ENCODE measurements at places on chromosomes 1 and 21. TPM values are rescaled to one million over a fixed set of nuclear protein-coding genes. Genes with fewer than 3 reads are reported as not detected.

- DNase-seq: peak; percentile 13
Observed at GRCh38 chr1:92210701-92211100, 7.0 kb upstream of the C1orf146 start.

Gene VCAM1
- 718 TPM for total RNA-seq

DNA sequence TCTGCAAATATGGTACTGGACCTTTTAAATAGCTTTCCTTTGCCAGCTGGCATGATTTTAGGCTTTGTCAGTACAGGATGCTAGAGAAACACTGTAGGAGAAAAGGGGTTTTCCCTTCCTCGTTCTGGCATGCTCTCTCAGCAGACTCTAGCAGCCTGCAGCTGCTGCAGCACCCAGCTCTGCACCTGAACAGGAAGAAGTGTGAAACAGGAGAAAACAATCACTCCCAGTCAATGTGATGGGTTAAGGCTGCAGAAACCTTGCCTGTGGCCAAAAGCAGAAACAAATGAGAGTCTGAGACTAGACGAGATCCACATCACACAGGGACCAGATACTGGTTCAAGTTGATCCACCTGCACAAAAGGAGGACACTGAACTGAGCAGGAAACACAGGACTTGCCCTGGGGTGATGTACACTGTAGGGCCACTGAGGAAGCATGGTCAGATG is 21.2 kb downstream of the OVGP1 start:
- DNase-seq: peak; percentile 80

DNA sequence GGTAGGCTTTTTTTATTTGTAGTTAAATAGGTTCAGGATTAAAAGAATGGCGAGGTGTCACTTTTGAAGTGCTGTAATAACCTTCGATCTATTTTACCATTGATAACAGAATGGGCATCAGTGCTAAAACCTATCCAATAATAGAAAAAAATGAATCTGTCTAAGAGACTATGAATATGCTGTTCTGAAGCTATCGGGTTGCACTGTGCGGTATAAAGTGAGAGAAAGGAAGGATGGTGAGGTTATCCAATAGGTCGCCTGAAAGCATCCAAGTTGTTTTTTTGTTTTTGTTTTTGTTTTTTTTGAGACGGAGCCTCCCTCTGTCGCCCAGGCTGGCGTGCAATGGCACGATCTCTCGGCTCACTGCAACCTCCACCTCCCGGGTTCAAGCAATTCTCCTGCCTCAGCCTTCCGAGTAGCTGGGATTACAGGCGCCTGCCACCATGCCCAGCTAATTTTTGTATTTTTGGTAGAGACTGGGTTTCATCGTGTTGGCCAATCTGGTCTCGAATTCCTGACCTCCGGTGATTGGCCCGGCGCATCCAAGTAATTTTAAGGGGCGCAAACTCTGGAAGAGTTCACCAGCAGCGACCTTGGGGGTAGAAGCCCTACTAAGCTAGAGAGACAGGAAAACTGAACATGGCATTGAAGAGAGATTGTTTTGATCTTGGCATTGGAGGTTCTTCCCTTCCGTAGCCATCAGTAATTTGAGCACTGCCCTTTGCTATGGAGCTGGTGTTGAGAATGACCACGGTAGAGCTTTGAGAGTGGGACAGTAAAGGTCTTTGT is 8.7 kb upstream of the MDM4 start:
- peak; percentile 59 for DNase-seq

Gene DIO1
- total RNA-seq: not detected

Gene SPATA1
- 1.2 TPM for total RNA-seq

- DNase-seq: peak; percentile 80
Observed at GRCh38 chr1:39508857-39509305, 17.4 kb downstream of the BMP8A start.

DNA sequence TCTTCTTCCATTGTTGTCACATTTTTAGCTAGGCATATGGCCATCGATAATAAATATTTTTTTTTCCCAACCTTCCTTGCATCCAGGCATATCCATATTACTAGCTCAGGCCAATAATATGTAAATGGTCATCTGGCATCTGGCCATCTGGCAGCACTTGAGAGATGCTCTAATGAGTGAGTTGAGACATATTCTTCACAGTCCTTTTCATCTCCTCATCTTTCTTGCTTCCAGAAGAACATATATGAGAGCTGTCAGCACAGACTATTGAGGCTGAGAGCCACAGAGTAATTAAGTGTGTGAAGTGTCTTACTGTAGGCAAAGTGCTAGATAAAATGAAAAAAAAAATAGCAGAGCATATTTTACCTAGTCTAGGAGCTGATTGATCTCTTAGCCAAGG is 628.4 kb upstream of the TMPRSS15 start:
- no peak for DNase-seq

DNA sequence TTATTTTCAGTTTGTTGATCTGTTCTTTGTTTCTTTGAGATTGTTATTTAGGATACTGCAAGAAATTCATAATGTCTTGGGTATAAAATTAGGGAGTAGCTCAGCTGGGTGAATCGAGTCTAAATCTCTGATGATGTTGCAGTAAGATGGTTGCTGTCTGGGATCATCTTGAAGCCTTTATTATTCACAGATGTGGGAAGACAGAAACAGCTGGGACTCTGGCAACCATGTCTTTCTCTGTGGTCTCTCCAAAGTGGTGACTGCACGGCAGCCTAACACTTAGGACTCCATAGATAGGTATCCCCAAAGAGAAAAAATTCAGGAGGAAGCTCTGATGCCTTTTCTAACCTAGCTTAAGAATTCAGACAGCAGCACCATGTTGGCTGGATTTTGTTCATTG is 52.7 kb downstream of the RAP1A start:
- no peak for DNase-seq

GRCh38 chr1:223136086-223136485 is 7.0 kb downstream of the TLR5 start:
- peak; percentile 24 for DNase-seq

DNA sequence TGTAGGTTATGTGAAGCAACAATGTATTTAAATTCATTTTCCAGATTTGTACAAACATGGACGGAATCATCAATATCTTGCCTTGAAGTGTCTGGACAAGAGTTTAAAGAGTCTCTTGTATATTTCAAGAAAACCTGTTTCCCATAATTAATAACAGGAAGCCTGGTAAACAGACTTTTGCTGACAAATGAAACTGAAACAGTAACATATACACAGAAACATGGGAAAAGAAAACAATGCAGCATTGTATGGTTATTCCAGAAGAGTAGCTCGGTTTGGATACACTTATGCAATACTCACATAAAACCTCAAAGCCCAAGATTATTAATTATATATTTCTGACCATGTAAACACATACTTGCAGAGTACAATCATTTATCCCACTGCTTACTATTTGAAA is 265.5 kb downstream of the PTPRC start:
- peak; percentile 76 for DNase-seq

Gene PLCH2
- total RNA-seq: 0.33 TPM

- DNase-seq: no peak
Observed at GRCh38 chr1:180939711-180940103, 27.0 kb downstream of the KIAA1614 start.

DNA sequence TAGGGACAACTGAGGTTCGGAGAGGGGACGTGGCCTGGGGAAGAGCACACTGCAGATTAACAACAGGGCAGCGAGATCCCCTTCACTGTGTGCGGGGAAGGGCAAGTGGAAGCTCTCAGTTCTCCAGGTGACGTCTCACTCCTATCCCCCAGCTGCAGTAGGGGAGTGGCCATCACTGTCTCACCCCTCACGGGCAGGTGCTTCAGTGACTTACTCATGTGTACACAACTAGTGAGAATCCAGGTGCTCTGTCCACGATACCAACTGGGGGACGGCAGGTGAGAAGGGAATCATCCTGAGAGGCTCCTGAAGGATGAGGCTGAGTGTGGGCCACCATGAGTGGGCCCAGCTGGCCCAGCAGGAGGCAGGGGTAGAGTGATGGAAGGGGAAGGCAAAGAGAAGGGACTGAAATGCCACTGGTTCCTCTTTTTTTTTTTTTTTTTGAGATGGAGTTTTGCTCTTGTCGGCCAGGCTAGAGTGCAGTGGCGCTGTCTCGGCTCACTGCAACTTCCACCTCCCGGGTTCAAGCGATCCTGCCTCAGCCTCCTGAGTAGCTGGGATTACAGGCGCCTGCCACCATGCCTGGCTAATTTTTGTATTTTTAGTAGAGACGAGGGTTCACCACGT is 25.9 kb downstream of the RHBG start:
- no peak for DNase-seq

GRCh38 chr1:91124989-91125417 is 103.2 kb upstream of the ZNF644 start:
- no peak for DNase-seq

- no peak for DNase-seq
Observed at GRCh38 chr1:185636848-185637247, 97.3 kb upstream of the HMCN1 start.

DNA sequence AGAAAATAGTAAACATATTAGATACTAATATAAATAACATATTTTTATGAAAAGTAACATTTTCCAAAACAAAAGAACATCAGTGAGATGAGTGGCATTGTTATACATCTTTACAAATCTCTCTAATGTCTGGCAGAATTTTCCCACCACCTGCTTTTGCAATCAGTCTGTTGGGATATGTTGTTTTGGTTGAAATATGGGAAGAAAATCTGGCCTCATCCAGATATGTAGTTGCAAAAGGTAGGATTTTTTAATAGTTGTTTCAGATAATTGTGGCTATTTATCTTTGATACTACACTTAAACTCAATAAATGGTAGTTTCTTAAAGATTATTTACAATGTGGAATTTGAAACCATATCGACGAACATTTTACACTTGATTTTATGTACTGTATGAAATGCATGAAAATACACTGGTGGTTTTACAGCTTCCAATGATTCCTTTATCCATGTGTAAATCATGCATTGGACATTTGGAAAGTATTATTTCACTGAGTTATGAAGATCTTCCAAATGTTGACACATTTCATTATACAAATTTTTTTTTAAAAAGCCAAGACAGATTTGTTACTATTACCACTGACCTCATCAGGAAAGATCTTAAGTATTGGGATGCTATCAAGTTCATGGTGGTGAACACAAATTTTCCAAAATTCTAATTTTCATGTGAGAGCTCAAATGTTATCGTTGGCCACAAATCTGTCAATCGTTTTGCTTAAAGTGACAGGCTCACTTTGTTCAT is 74.1 kb upstream of the CD34 start:
- no peak for DNase-seq

DNA sequence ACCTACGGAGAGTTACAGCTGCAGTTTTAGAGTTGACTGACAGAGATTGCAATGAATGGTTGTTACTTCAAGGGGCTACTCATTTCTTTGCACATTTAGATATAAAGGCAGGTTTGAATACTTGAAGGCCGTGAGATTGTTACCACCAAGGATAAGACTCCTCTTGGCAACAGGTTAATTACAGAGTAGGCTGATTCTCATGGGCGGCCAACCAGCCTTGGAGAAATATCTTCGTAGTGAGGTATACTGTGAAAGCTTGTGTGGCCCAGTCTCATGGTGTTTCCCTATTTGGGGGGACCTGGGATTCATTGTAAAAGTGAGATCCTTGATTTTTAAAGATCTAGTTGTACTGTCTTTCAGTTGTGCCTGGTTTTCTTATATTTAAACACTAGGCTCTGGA is 103.2 kb upstream of the OLFM3 start:
- DNase-seq: no peak

DNA sequence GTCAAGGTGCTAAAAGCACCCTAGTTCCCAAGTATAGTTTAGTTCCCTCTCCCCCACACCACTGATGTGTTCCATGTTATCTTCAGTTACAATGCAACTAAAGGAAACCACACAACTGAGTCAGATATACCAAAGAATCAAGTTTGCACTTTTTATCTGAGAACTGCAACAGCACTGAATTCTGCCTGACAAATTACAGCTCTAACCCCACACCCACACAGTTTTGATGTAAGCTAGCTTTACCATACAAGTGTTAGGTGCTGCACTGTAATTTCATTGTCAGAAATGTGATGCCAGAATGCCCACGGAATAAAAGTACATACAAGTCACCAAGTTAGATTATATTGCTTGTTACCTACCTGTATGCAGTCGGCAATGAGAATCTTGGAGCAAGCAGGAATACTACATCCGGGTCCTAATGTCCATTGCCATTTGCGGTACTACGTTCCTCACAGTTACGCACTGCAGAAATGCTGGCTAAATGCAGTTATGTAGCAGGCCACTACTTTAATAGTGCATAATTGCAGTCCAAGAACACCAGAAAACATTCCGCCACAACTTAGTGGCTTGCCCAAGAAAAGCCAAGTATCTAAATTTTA is 12.1 kb downstream of the SFPQ start:
- DNase-seq: peak; percentile 58

GRCh38 chr1:64337475-64337874 is 132.5 kb upstream of the CACHD1 start:
- DNase-seq: no peak

DNA sequence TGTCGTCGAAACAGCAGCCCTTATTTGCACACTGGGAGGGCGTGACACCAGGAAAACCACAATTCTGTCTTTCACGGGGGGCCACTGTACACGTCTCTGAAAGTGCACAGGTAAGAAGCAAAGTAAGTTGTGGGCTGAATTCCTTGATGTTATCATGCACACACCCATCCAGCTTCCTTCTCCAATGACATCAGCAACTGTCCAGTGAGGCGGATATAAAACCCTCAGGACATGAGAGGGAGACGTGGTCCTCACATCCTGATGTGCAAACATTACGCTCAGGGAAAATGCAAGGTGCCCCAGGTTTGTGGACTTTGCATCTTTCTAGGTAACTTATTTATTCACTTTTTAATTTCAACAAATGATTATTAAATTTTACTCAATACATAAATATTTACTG is 3.0 kb downstream of the TFF1 start:
- no peak for DNase-seq

GRCh38 chr1:8711873-8712412 is 105.5 kb downstream of the RERE start:
- no peak for DNase-seq

DNA sequence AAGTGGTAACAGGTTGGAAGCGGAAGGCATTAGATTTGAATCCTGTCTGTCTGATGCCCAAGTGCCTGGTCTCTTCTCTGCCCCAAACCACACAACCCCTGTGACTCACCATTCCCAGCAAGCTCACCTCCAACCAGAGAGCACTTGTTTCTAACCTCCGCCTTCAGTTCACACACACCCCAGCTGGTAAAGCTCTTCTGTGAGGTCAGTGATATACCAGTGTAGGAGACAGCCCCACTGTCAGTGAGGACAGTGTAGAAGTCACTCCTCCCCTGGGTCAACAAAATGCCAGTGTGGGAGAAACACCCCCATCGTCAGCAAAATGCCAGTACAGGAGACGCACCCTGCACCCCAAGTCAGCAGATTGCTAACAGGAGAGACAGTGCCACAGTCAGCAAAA is 2.6 kb downstream of the RIMS3 start:
- peak; percentile 12 for DNase-seq

GRCh38 chr1:229480495-229480894 is 27.6 kb downstream of the NUP133 start:
- DNase-seq: no peak

- no peak for DNase-seq
Observed at GRCh38 chr1:224676551-224676950, 60.4 kb downstream of the CNIH3 start.
